ENCODE measurements at places on chromosomes 13 and 19.

DNA sequence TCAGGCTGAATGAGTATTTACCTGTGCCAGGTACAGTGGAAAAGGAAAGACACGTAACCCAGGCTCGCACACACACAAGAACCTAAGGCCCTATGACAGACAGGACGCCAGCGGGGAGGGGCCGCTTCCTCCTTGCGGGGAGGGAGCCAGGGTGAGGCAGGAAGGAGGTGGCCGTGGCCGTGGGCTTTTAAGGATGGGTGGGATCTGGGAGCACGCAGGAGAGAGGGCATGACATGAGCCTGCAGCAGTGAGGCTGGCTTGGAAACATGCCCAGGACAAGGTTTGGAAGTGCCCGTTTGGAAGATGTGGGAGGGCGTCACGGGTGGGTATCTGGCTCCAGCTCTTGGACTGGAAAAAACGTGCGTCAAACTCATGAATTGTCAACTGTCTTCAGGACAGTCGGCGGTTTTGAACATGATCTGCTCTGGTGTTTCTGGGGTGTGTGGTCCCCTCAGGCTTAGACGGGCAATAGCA, 20.1 kb downstream of the SH3GL1 start:
- DNase-seq = no peak

GRCh38 chr19:48928164-48929025, 5.1 kb upstream of the DHDH start:
- no peak for DNase-seq

- no peak for DNase-seq
Observed at GRCh38 chr13:93589788-93590187, 363.2 kb downstream of the GPC6 start.

DNA sequence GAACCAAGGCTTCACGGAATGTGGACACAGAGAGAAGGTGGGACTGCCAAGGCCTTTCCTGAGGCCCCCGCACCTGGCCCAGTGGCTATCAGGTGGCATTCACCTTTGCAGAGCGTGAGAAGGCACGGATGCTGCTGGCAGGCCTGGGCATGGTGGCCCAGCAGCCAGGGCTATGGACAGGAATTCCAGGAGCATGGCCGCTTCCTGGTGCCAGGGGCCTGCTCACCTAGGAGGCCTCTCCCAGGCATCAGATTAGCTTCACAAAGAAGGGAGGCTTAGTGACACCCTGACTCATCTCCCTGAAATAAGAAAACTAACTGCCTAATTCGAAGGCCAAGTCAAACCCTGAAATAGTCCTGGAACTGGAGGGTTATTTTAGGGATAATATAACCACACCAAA, 155.8 kb downstream of the TEX29 start:
- DNase-seq = no peak

GRCh38 chr19:47467914-47468313, 3.8 kb downstream of the SLC8A2 start:
- no peak for DNase-seq
